ENCODE measurements at places on chromosomes 16 and 17. TPM values are rescaled to one million over a fixed set of nuclear protein-coding genes. Genes with fewer than 3 reads are reported as not detected.

Gene SLFN12
- total RNA-seq, result 5.4 TPM

Gene ASIC2
- not detected for total RNA-seq

Gene HIGD1B
- not detected for total RNA-seq

Gene GEMIN4
- 49.7 TPM for total RNA-seq

Gene ZPBP2
- total RNA-seq, result 0.19 TPM

Gene B4GALNT2
- total RNA-seq, result 0.02 TPM

Gene TMEM208
- total RNA-seq, result 31.2 TPM

Gene CRHR1
- not detected for total RNA-seq

Gene TMEM114
- not detected for total RNA-seq

Gene EFCAB5
- total RNA-seq, result 0.54 TPM

GRCh38 chr17:69428252-69428980 is 13.9 kb downstream of the MAP2K6 start:
- DNase-seq, result no peak
- H3K36me3 ChIP-seq, result peaks cover 8% of the 10 kb centered on the region
- H3K4me1 ChIP-seq, result peaks cover 57% of the 10 kb centered on the region
- H3K4me3 ChIP-seq, result no peak overlapping the region

GRCh38 chr17:43531955-43532354 is 14.2 kb downstream of the ETV4 start:
- H3K36me3 ChIP-seq, result no peaks in the 10 kb centered on the region
- no peak overlapping the region for H3K27ac ChIP-seq
- H3K4me1 ChIP-seq, result peaks cover 7% of the 10 kb centered on the region
- H3K27me3 ChIP-seq, result no peaks in the 10 kb centered on the region
- DNase-seq, result no peak
- H3K4me3 ChIP-seq, result no peak overlapping the region

DNA sequence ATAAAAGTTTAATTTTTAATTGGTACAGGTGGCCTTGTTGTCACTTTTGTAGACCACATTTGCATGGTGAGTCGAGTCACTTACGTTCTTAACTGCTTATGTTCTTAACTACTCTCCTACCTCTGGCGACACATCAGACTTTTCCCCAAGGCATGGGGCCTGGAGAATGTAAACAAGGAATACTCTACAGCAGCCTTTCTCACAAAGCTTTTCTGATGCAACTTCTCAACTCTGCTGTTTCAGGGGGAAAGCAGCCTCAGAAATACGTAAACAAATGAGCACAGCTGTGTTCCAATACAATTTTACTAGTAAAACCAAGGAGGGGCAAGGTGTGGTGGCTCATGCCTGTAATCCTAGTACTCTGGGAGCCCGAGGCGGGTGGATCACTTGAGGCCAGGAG is 6.9 kb downstream of the KARS1 start:
- H3K27me3 ChIP-seq, result no peaks in the 10 kb centered on the region
- DNase-seq, result no peak
- H3K4me3 ChIP-seq, result no peak overlapping the region

GRCh38 chr16:65945493-65945892 is 421.0 kb upstream of the CDH5 start:
- peaks cover 1% of the 10 kb centered on the region for H3K27me3 ChIP-seq
- DNase-seq, result no peak
- H3K27ac ChIP-seq, result no peak overlapping the region

- peaks cover 21% of the 10 kb centered on the region for H3K36me3 ChIP-seq
- H3K27me3 ChIP-seq, result no peaks in the 10 kb centered on the region
- no peak overlapping the region for H3K4me3 ChIP-seq
Measured at GRCh38 chr16:4704913-4705312, 11.6 kb downstream of the NUDT16L1 start.

- DNase-seq, result no peak
- no peak overlapping the region for H3K27ac ChIP-seq
- no peak overlapping the region for H3K4me3 ChIP-seq
- H3K36me3 ChIP-seq, result no peaks in the 10 kb centered on the region
- no peaks in the 10 kb centered on the region for H3K4me1 ChIP-seq
Measured at GRCh38 chr16:88487920-88488851, 35.1 kb downstream of the ZFPM1 start.

- no peak overlapping the region for H3K4me3 ChIP-seq
- no peak for DNase-seq
- no peak overlapping the region for H3K27ac ChIP-seq
Measured at GRCh38 chr17:9828296-9829295, 2.9 kb downstream of the GLP2R start.

DNA sequence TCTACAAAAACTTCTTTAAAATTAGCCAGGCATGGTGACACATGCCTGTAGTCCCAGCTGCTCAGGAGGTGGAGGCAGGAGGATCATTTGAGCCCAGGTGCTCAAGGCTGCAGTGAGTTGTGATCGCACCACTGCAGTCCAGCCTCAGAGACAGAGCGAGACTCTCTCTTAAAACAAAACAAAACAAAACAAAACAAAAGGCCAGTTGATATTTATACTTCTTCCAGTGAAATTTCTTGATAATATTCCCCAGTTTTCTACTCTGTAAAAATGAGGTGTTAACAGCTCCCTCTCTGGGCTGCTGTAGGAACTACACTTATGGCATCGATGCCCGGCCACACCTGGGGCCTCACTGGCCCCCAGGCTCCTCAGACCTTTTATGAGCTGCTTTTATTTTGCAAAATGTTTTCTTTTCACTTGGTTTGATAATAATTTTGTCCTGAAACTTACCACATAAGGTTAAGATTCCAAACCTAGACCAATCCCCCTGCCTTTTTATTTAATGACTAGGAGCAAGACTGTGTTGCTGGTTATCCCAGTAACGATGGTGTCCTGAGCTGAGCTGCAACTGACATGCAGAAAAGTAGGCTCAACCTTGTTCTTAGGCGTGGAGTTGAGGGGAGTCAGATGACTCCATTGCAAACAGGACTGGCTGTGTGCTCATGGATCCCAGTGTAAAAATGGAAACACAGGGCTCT is 17.6 kb downstream of the MAPK8IP3 start:
- H3K27ac ChIP-seq, result no peak overlapping the region
- peak; percentile 63 for DNase-seq
- peaks cover 13% of the 10 kb centered on the region for H3K36me3 ChIP-seq
- no peaks in the 10 kb centered on the region for H3K27me3 ChIP-seq
- H3K4me1 ChIP-seq, result peaks cover 28% of the 10 kb centered on the region
- H3K4me3 ChIP-seq, result no peak overlapping the region

GRCh38 chr17:39092692-39093230 is 58.7 kb downstream of the PLXDC1 start:
- peak overlapping the region; percentile 87 for H3K27ac ChIP-seq
- no peaks in the 10 kb centered on the region for H3K36me3 ChIP-seq
- peaks cover 72% of the 10 kb centered on the region for H3K4me1 ChIP-seq
- H3K4me3 ChIP-seq, result peak overlapping the region; percentile 63

DNA sequence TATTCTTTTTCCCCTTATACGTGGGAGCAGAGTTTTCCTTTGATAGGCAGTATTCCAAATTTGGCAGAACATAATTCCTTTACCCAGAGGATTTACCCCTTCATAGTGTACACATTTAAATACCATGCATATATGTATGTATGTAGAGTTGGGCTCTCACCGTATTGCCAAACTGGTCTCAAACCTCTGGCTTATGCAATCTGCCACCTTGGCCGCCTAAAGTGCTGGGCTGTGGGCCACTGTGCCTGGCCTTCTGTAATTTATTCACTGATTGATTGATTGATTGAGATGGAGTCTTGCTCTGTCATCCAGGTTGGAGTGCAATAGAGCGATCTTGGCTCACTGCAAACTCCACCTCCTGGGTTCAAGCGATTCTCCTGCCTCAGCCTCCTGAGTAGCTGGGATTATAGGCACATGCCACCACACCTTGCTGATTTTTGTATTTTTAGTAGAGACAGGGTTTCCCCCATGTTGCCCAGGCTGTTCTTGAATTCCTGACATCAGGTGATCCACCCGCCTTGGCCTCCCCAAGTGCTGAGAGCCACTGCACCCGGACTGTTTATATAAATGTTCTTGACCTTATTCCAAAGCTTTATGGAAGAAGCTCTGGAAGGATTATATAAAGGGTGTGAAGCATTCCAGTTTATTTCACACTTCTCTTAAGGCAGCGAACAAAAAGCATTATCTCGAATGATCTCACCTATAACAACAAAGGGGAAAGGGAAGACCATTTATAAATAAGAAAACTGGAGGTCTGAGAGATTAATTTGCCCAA is 14.9 kb downstream of the GLG1 start:
- no peak overlapping the region for H3K4me3 ChIP-seq
- H3K36me3 ChIP-seq, result peaks cover 20% of the 10 kb centered on the region
- peaks cover 60% of the 10 kb centered on the region for H3K4me1 ChIP-seq
- no peak for DNase-seq
- H3K27me3 ChIP-seq, result no peaks in the 10 kb centered on the region

DNA sequence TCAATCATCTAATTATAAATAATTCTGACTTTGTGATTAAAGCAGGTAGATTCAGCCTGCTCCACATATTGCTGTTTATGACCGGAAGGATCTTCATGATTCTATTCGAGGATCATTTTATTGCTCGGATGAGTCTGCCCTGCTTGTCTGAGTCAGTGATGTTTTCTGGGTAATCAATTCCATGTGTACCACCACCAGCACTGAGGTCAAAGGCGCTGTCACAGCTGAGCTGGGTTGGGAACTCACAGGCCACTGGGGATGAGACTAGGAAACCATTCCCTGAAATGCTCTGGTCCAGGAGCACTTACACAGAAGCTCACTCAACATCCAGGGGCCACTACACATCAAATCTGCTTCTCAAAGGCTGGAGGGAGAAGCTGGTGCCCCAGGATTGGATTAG is 30.4 kb upstream of the ERN1 start:
- no peak overlapping the region for H3K4me3 ChIP-seq
- H3K4me1 ChIP-seq, result peaks cover 1% of the 10 kb centered on the region
- H3K27ac ChIP-seq, result no peak overlapping the region
- no peaks in the 10 kb centered on the region for H3K27me3 ChIP-seq
- peaks cover 3% of the 10 kb centered on the region for H3K36me3 ChIP-seq

DNA sequence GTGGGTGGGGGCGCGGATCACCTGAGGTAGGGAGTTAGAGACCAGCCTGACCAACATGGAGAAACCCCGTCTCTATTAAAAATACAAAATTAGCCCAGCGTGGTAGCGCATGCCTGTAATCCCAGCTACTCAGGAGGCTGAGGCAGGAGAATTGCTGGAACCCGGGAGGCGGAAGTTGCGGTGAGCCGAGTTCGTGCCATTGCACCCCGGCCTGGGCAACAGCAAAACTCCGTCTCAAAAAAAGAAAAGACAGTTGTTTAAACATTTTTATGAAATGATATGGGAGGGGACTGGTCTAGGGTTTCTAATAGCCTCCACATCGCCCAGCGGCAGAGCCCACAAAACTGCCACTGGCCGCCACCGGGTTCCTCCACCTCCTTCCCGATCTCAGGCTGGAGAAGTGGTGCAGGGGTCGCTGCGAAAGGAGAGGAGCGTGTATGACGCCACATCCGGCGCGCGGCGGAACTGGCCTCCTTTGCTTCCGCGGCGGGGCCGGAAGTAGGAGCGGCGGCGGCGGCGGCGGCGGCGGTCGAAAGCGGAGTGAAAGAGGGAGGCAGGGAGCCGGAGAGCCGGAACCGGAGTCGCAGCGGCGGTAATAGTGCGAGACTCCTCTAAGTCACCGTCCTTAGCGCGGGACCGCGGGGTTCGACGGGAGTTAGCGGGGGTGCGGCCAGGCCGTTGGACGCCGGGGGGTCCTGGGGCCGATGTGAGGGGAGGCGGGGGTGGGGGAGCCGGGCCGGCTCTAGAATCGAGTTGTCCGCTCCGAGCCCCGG is at the start of gene PPP4C:
Gene PPP4C (plus strand): TSS at position 492 of the 773 bp plus-strand sequence. CDS start 384 bp downstream, outside the sequence.
- H3K4me3 ChIP-seq, result peak within 1 kb of the TSS; percentile 89
- DNase-seq, result peak; percentile 96
- H3K27me3 ChIP-seq, result no peaks in the 10 kb centered on the region
- H3K36me3 ChIP-seq, result peaks cover 57% of the 10 kb centered on the region
- peak within 1 kb of the TSS; percentile 91 for H3K27ac ChIP-seq

DNA sequence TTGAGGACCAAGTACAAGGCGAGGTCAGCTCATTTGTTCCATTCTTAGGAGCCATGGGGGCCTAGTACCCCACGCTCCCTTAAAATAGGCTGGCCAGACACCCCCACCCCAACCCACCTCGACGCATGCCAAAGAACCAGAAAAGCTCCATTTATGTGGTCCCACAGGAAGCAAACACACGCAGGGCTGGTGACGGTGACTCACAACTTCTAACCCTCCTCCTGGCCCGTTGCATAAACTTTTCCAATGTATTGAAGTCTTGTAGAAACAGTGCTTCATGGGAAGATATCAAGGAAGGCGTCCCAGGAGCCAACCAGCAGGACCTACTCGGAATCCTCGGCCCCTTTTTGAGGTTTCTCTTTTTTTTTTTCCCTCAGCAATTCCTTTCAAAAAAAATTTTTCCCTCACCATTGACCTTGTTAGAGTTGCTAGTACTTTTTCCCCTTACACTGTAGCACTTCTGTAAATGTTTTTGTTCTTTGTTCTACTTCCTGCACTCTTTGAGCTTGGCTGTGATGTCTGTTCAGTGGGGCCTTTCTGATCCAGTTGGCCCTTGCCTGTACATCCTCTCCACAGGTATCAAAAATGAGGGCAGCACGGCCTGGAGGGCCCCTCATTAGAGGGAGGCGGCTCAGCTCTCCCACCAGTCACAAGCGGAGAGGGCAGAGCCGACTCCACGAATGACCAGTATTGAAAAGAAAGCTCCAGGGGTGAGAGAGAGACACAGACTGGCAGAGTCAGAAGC is 208.3 kb downstream of the RGS9 start:
- H3K27me3 ChIP-seq, result peaks cover 10% of the 10 kb centered on the region
- H3K4me3 ChIP-seq, result no peak overlapping the region
- peaks cover 12% of the 10 kb centered on the region for H3K4me1 ChIP-seq

DNA sequence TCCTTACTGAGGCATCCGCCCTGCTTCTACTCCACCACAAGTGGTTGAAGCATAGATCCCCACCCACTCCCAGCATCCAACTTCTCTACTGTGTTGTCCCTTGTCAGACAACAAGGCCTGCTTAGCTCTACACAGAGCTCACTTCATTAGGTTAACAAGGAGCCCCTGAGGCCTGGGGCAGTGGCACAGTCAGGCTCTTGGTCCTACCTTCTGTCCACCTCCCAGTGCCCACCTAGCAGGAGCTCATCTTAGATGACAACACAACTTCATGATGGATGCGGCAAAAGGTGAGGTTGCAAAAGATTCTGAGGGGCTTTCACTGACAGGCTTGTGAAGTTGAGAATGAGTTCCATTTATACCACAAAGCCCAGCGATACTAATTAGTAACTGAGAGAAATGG is 432.0 kb upstream of the CDH5 start:
- no peaks in the 10 kb centered on the region for H3K36me3 ChIP-seq
- no peaks in the 10 kb centered on the region for H3K27me3 ChIP-seq
- H3K4me3 ChIP-seq, result no peak overlapping the region
- no peak for DNase-seq
